NCI-H460 (cell line): ENCODE measurements at places on chromosomes 2 and 18.

DNA sequence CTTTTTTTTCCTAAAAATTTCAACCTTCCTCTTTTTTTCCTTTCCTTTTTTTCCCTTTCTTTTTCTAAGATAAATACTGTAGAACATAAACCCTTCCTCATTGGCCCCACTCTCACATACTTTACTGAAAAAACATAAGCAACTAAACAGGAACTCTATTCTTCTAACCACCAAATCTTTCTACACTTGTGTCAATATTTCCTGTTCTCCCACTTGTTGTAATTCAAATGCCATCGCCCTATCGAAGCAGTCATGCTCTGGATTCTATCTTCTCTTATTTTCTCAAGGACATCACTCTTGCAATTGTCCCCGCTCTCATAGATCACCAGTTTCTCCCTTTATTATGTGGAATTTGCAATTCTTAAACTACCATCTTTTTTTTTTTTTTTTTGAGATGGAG lies 20.2 kb upstream of the SSB start:
- DNase-seq, result no peak

GRCh38 chr2:18630541-18630940 lies 41.2 kb upstream of the NT5C1B start:
- DNase-seq, result no peak

GRCh38 chr2:156333951-156334495 lies 1.5 kb upstream of the NR4A2 start:
- no peak for DNase-seq

DNA sequence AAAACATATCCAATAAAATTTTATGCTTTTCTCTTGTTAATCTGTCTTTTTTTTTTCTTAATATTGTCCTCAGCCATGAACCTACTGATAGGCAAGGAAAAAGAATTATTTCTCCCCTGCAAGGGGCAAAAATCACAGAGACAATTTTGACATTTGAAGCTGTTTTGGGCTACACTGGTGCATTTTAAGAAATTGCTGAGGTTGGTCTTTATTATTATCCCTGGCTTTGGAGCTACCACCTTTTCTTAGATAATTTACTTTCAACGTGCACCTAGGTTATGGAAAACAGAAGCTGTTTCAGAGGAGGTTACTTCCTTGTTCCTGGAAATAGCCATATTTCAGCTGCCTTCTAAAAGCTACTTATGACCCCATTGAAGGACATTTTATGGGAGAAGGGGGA lies 195.5 kb upstream of the KYNU start:
- DNase-seq, result no peak

GRCh38 chr2:219426534-219427136 lies 8.0 kb upstream of the SPEG start:
- no peak for DNase-seq

DNA sequence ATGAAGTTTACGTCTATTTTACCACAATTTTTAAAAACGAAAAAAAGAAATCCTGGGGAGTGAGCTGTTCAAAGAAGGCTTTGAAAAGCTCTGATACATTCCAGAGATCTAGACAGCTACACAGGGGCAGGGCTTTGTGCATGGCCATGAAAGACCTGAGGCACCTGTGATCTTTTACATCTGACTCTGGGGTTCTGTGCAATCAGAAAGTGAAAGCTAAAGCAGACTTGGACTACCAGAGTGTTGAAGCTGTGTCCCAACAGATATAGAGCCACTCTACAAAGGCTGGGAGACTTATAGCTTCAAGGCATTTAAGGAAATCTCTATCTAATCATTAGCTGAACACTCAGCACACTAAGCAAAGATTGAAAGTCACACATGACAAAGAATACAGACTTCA lies 34.1 kb downstream of the PARD6G start:
- DNase-seq, result no peak

- DNase-seq, result no peak
Observed at GRCh38 chr2:96856776-96857666, 795 bp downstream of the ANKRD39 start.

DNA sequence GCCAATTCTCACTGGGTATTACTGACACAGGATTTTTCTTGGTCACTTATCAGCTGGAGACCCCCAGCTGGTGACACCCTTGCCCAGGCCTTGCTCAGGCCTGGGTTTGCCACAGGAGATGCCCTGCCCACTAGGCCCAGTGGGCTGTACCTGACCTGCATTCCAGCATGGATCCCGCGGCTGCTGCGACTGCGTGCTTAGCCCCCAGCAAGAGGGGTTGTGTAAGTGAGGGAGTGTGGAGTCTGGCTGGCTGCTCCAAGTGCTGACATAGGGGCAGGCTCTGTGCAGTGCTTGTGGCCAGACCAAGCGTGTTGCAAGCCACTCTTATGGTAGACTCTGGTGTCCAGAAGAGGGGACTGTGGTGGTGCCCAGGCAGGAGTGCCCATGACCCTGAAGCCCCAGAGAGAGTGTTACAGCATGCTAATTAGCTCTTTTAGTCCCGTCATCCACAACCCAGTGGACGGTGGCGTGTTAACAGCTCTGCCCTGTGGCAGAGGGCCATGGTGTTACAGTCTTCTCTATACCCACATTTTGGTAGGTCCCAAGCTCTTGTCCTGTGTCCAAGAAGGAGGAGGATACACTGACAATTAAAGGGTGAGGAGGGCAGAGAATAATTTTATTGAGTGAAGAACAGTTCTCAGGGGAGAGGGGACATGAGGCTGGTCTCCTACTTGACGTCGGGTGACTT lies 491.7 kb upstream of the MEIS1 start:
- DNase-seq, result no peak

- DNase-seq, result no peak
Observed at GRCh38 chr2:236165842-236166795, 2.1 kb downstream of the GBX2 start.

GRCh38 chr2:108927936-108928659 lies 60.9 kb downstream of the EDAR start:
- DNase-seq, result peak; percentile 46

DNA sequence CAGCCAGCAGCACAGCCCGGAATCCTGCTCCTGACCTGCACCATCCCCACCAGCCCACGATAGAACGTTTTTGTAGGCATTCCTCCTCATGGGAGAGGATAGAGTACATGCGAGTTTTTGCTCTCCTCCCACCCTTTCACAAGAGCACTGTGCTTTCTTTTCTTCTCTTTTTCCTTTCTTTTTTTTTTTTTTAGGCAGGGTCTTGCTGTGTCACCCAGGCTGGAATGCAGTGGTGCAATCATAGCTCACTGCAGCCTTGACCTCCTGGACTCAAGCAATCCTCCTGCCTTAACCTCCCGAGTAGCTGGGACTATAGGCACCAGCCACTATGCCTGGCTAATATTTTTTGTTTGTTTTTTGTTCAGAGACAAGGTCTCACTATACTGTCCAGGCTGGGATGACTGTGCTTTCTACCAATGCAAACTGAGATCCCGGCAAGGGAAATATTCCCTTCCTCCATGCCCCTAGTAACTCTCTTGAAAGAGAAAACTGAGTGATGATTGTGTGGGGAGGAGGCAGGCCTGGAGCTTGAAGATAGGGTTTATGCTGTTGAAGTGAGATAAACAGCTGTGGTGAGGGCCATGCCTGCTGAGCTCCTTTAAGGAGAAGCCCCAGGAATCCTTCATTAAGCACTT lies 82.6 kb upstream of the TXNDC2 start:
- DNase-seq, result no peak
